ENCODE measurements at places on chromosomes 11 and 22. TPM values are rescaled to one million over a fixed set of nuclear protein-coding genes. Genes with fewer than 3 reads are reported as not detected.

DNA sequence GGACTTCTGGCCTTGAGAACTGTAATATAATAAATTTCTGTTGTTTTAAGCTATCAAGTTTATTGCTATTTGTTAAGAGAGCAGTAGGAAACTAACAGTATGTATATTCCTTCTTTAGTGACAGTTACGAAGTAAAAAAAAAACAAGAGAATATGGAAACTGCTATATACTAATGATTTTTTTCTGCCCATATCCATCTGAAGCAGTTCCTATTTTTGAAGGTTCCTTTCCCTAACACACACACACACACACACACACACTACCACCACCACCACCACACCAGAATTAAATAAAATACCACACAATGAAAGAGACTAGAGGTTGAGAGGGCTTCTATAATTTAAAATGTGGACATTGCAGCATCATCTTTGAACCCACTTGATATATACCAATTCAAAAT lies 44.4 kb upstream of the CARD18 start:
- no peak for DNase-seq
- H3K4me1 ChIP-seq, result peaks cover 17% of the 10 kb centered on the region
- H3K4me3 ChIP-seq, result no peak overlapping the region

Gene SCARF2
- total RNA-seq, result 73.8 TPM

Gene ZC3H7B
- 131 TPM for total RNA-seq

Gene BIK
- not detected for total RNA-seq

DNA sequence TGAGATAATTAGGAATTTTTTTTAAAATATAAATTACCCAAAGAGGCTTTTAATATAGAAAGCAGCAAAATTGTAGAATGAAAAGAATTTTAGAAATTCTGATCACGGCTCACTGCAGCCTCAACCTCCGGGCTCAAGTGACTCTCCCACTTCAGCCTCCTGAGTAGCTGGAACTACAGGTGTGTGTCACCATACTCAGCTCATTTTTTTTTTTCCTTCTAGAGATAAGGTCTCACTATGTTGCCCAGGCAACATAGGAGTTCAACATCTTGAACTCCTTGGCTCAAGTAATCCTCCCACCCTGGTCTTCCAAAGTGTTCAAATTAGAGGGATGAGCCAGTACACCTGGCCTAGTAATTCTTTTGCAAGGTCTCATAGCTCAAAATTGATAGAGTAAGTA lies 76.7 kb downstream of the ATG16L2 start:
- H3K4me1 ChIP-seq, result no peaks in the 10 kb centered on the region
- no peak for DNase-seq
- H3K4me3 ChIP-seq, result no peak overlapping the region
- no peaks in the 10 kb centered on the region for H3K27me3 ChIP-seq

GRCh38 chr11:119155733-119156492 lies 7.1 kb downstream of the ABCG4 start:
- peaks cover 47% of the 10 kb centered on the region for H3K27me3 ChIP-seq
- no peak overlapping the region for H3K4me3 ChIP-seq
- no peaks in the 10 kb centered on the region for H3K4me1 ChIP-seq

Gene MIAT
- total RNA-seq, result 0.50 TPM

Gene TPBGL
- not detected for total RNA-seq
